ENCODE measurements at places on chromosomes 5 and 9.

DNA sequence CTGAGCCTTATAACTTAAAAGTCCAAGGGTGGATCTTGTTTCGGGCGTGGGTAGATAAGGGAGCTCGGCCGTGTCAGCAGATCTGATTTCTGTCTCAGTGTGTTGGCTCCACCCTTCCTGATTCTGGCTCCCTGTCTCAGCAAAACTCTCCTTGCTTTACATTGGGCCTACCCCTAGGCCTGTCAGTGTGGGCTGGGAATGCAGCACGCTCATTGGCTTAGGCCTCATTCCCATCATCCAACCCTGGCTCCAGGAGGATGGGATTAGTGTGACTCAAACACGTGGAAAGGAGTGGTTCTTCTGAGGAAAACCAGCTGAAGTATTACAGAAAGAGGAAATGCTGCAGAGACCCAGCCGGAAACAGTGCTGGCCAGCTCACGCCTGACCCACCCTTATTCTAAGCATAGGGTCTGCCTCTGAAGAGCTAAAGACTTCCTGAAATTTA is 59.9 kb downstream of the ZFAND5 start:
- DNase-seq = no peak

DNA sequence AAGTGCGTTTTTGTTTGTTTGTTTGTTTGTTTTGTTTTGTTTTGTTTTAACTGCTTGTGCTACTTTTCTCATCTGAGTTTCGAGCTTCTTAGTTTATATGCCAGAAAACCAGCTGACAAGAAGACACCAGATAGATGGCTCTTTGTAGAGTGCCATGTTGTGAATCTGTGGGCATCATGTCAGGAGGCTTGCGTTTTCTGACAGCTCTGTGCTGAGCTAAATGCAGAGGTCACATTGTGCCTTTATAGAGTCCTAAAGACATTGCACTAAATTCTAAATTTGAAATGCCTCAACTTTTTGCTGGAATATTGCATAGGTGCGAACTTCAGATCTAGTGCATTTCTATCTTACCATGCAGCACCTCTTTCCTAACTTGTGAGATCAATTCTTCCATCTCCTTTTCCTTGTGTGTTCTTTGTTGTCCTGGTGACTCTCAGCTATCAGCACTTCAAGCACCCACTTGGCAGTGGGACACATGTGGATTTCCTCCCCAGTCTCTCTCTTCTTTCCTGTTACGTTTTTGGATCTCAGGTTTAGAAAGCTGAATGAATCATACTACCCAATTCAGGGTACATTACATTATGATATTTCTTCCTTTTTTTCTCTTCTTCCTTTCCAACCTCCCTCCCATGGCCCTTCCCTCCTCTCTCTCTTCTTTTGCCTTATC is 379.0 kb upstream of the RPS23 start:
- no peak for DNase-seq

DNA sequence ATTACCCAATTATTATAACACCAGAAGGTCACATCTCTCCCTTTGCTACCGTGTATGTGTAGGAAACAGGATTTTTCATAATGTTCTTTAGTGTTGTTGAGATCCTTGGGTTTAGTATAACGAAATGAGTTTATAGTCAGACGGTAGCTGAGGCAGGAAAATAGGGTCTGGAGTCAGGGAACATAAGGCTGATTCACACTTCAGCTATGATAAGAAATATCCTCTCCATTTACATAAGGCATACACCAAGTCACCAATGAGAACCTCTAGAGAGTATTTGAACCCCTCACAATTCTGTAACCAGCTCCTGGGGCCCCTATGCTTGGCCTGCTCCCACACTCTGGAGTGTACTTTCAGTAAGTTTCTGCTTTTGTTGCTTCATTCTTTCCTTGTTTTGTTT is 58.9 kb upstream of the ANKH start:
- no peak for DNase-seq

GRCh38 chr9:100715100-100715380 is 137.2 kb downstream of the CAVIN4 start:
- no peak for DNase-seq

- no peak for DNase-seq
These were observed 48.4 kb downstream of the SLC1A1 start for GRCh38 chr9:4538621-4539020.

DNA sequence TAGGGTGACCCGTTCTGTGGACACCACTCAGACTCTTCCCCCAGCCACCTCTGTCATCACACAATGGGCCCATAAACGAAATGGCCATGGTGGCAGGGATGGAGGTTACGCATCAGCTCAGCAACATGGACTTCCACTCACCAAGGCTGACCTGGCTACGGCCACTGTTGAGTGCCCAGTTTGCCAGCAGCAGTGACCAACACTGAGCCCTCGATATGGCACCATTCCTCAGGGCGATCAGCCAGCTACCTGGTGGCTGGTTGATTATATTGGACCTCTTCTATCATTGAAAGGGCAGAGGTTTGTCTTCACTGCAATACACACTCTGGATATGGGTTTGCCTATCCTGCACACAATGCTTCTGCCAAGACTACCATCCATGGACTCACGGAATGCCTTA is 21.1 kb downstream of the MTMR12 start:
- no peak for DNase-seq

DNA sequence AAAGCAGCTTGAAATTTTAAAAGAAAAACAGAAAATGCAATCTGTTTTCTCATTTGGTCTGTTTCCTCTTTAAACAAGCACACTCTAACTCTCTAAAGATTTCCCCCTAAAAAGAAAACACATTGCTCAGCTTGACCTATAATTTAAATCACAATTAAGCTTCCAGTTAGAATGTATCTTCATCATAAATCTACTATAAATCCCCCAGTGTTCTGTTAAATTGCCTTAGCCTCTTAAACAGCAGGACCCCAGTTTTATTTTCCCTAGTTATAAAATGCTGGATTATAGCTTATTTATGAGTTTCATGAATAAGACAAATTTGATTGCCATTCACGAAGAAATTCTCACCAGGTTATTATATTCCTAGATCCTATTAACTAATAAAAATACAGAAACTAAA is 8.6 kb upstream of the SMC2 start:
- DNase-seq = no peak

- no peak for DNase-seq
These were observed 167.6 kb downstream of the PDZD2 start for GRCh38 chr5:31806561-31806960.

DNA sequence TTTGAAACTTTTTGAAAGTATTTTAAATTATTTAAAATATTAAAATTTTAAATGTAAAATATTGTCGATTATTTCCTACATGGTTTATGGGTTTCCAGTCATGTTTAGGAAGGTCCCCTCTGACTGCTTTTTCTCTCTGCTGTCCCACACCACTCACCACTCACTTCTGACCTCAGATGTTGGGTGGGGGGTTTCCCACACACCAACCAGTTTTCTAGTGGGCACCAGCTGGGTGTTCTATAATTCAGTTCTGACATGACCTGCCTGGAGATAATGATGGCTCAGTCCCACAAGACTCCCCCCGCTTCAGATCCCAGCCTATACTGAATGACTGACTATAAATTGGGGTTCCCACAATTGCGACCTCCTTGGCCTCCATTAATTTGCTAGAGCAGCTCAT is 310.4 kb downstream of the GADD45G start:
- no peak for DNase-seq

DNA sequence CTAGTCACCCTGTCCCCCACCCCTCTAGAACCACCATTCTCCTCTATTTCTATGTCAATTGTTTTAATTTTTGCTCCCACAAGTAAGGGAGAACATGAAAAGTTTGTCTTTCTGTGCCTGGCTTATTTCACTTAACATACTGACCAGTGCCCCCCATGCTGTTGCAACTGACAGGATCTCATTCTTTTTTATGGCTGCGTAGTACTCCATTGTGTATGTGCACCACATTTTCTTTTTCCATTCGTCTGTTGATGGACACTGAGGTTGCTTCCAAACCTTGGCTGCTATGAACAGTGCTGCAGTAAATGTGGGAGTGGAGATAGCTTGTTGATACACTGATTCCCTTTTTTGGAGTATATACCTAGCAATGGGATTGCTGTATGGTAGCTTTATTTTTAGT is 7.4 kb upstream of the TERT start:
- DNase-seq = no peak

GRCh38 chr5:76527685-76528161 is 95.5 kb downstream of the F2RL2 start:
- DNase-seq = no peak

DNA sequence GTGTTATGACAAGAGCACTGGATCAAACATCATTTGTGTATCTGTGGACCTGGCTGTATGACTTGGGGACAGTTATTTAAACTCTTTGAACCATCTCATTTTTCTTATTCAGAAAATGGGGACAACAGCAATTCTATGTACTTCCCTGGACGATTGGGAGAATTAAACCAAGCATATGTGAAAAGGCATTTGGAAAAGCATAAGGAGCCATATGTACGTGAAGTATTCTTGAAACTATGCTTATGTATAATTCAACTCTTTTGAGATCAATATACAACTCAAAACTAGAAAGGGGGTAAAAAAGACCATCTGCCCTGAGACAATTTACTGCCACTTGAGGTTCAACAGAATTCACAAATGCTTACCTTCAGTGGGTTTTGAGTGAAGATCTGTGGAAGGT is 75.5 kb downstream of the NLN start:
- no peak for DNase-seq

DNA sequence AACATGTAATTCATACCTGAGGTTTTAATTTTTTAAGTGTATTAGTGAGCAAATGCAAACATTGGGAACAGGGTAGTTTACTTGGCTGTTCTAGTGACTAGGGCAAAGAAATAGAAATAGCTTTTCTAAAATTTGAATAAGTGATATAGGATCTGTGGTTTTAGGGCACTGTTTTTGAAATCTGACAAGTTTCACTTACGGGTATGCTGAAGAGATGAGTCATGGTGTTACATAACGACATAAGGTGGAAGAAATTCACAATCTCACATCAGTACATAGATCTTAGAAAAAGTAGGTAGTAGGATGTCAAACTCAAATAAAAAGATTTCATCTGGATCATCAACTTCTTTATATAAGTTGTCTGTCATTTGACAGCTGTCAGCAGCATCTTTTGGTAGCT is 772.3 kb downstream of the MAT2B start:
- DNase-seq = no peak

DNA sequence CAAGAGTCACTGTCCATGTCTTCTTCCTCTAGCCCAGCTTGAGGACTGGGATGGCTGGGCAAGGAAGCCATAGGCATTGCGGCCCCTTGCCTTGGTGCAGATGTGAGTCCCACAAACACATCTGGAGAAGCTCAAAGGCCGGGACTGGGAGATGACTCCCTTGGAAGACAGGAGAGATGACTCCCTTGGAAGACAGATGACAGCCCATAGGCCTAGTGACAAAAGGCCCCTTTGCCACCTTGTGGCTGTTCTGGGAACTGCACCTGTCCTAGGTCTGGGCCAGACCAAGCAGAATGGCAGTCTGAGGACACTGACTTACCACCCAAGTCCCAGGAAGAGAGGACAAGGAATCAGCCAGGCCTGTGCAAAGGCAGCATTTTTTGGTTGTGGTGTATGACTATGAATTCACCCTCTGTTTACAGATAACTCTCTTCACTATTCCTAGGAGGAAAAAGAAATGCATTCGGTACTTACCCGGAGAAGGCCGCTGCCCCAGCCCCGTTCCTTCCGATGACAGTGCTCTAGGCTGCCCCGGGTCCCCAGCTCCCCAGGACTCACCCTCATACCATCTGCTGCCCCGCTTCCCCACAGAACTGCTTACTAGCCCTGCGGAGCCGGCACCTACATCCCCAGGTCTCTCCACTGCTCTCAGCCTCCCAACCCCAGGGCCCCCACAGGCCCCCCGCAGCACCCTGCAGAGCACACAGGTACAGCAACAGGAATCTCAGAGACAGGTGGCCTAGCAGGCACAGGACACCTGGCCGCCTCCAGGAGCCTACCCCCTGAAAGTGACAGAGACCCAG is 30.8 kb downstream of the SKP1 start:
- peak; percentile 54 for DNase-seq

DNA sequence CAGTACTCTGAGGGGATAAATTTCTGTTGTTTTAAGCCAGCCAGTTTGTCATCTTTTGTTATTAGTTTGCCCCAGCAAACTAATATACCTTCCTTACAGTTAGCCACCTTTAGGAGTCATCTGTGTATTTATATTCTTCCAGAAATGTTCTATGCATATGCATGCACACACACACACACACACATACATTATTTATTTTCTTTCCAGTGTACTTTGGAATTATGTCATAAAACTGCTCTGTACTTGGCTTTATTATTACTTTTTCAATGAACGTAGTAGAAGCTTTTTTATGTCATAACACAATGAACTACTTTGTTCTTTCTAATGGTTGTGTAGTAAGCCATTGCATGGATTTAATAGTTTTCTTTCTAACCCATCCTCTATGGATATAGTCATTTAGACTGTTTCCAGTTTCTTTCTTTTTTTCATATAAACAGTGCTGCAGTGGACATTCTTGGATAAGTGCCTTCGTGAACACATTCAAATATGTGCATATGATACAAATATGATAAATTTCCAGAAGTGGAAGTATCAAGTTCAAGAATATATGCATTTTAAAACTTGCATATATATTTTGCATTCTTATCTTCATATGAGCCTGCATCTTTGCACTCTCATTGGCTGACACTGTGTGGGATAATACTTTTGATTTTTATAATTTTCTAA is 26.6 kb upstream of the DAB2 start:
- DNase-seq = no peak

- no peak for DNase-seq
These were observed 23.7 kb downstream of the TRAF1 start for GRCh38 chr9:120902569-120903535.

DNA sequence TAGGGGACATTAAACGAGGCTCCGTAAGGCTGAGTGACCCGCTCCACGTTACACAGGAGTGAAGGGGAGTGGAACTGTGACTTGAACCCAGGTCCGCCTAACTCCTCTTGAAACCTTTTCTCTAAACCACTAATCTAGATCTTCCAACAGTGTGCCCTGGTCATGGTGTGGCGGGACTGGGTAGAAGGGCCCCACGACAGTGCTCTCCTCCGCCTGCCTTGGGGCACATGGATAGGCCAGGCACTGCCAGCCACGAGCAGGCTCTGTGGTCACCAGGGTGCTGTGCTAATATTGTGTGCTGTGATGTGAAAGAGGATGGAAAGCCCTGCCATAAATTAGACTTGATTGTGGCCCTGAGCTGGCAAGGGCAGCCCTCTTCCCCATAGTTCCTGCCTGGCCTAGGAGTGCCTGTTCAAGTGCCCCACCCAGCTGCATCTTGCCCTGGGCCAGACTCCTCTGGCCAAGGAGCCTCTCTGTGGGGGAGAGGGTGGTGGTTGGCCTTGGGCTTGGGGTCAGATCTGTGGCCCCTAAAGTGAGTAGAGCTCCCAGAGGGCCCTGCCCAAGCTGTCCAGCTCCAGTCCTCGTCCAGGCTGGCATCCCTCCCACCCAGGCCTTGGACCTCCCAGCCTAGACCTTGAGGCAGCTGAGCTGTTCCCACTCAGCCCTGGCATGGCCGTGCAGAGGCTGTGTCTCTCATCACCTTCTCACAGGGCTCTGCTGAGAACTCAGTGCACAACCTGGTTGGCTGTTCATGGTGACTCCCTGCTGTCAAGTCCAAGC is 67.8 kb upstream of the TBC1D2 start:
- DNase-seq = no peak

GRCh38 chr9:92191801-92192200 is 76.6 kb upstream of the SPTLC1 start:
- DNase-seq = no peak

- DNase-seq = no peak
These were observed 130.6 kb downstream of the KCNIP1 start for GRCh38 chr5:170634256-170634990.

Data from stimulated activated CD4-positive, alpha-beta T cell treated with anti-CD3 and anti-CD28 coated beads, TNF-alpha, amount 100 ng/mL, for 1 hour (primary cell).